H4 (cell line): ENCODE measurements at places on chromosomes 7 and 10.

DNA sequence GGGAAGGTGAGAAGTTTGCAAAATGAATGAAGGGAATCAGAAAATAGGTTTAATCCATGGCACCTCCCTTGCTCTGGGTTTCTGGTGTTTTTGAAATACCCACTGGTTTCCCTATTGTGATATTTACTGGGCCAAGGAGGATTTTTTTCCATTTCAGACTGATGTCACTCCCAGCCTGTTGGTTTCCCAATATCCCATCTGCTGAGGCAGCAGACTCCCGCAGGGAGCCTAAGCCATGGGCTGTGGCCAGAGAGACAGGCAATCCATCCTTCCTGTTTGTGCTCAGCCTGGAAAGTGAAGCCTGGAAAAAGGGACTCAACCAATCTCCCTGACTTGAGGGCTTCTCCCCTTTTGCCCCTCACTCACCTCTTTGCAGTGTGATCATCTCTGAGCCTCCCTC lies 22.8 kb downstream of the FAM107B start:
- DNase-seq: peak; percentile 3

DNA sequence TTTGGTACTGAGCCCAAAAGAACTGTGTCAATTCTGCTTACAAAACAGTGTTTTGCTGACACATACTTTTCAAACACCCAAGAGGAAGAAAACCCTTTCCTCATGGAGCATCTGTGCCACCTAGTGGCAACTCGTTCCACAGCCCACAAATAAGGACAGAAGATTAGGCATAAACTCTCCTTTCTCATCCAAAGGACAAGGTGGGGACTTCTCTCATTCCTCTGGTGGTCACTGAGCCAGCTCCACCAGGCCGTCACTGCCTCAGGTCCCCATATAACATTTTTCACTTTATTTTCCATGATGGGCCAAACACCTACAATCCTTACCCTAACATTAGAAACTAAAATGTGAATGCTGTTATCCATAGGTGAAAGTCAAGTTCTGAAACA lies 76.9 kb downstream of the RNF216 start:
- DNase-seq: peak; percentile 92

- DNase-seq: no peak
Observed at GRCh38 chr7:112204499-112205342, 1.5 kb downstream of the DOCK4 start.

DNA sequence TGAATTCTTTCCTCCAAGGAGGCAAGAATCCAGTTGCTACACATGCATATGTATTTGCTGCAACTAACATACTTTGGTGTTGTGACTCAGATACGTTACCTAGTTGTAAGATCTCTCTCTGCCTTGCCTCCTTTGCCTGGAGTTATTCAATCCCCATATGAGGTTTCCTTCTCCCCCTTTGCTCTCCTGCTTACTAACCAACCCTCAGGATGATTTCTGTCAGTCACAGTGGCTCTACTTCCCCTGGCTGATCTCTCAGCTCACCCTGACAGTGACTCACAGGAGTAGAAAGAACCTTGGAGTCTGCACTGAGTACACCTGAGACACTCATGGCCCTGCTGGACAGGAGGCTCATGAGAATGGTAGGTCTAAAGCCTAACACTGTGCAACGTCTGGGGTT lies 92.0 kb downstream of the TMEM106B start:
- no peak for DNase-seq

GRCh38 chr10:97713826-97714400 lies 383 bp downstream of the MARVELD1 start:
- peak; percentile 69 for DNase-seq

GRCh38 chr7:141586878-141587277 lies 35.7 kb downstream of the AGK start:
- DNase-seq: no peak

- DNase-seq: no peak
Observed at GRCh38 chr10:122689146-122689820, 10.4 kb downstream of the C10orf120 start.

GRCh38 chr10:48238826-48239520 lies 35.5 kb downstream of the FRMPD2 start:
- no peak for DNase-seq

- no peak for DNase-seq
Observed at GRCh38 chr10:13704964-13705363, 118.2 kb downstream of the PRPF18 start.

DNA sequence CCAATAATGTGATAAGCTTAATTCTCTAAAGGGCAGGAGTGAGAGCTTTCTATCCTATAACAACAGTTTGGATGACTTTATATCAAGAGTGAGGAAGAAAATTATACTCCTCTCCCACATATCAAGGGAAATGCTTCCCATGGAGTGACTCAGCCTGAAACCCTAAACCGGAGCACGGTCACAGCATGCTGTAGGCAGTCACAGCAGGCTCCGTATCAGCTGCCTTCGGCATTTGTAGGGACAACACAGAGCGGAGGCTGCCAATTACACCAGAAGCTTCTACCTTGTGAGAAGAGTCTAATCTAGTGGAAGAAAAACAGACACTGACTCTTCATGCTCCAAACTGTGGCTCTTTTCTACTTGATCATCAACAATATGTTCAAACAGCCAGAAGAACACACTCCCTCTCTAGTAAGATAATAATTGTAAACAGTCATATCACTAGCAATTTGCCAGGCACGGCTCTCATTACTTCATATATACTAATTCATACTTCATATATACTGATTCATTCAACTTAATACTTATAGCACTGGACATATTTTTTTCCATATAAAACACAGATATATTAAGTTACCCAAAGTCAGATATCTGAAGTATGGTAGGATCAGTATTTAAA lies 65.9 kb downstream of the DGKB start:
- DNase-seq: peak; percentile 95

- DNase-seq: no peak
Observed at GRCh38 chr7:146370171-146370570, 253.6 kb downstream of the CNTNAP2 start.

DNA sequence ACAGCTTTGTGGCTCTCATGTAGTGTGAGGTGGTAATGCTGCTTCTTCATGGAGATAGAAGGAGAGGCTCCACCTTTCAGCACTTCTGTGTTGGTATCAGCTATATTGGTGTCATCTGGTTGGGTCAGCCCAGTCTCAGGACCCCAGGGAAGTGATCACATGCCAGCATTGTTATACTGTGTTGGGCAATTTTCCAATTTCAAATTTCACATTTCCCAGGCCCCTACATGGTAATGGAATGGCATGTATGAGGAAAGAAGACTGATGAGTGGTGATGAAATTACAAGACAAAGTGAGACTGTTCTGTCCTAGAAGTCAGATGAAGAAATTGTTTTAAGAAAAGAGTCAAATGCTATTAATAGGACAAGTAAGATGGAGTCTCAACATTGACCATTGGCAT lies 3.7 kb upstream of the AKR1C3 start:
- DNase-seq: no peak

DNA sequence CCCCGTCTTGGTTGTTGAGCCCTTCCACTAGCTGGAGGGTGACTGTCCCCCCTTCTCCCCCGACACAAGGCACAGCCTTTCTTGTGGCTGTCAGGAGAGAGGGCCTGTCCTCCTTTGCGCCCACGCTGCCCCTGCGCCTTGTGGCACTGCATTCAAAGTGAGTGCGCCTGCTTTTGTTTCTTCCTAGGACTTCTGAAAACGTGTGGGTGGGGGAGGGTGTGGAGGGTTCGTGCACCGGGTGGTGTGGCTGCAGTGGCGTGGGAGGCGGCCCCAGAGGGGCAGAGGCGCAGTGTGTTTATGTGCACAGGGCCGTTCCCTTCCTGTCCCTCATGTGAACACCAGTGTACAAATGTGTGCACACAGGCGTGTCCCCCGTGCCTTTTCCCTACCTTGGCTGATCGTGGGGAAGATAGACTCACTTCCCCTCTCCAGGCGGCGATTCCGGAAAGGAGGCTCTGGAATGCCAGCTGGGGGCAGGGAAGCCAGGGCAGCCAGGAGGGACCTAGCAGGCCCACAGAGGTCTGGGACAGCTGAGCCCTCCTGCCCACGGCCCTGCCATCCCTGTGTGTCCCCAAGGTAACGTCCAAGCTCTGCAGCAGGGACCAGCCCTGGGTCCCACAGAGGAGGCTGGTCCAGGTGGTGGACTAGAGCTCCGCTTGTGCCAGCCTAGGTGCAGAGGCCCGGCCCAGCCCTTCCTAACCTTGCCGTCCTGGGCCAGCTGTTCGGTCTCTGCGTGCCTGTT lies 88.8 kb downstream of the LHPP start:
- no peak for DNase-seq

DNA sequence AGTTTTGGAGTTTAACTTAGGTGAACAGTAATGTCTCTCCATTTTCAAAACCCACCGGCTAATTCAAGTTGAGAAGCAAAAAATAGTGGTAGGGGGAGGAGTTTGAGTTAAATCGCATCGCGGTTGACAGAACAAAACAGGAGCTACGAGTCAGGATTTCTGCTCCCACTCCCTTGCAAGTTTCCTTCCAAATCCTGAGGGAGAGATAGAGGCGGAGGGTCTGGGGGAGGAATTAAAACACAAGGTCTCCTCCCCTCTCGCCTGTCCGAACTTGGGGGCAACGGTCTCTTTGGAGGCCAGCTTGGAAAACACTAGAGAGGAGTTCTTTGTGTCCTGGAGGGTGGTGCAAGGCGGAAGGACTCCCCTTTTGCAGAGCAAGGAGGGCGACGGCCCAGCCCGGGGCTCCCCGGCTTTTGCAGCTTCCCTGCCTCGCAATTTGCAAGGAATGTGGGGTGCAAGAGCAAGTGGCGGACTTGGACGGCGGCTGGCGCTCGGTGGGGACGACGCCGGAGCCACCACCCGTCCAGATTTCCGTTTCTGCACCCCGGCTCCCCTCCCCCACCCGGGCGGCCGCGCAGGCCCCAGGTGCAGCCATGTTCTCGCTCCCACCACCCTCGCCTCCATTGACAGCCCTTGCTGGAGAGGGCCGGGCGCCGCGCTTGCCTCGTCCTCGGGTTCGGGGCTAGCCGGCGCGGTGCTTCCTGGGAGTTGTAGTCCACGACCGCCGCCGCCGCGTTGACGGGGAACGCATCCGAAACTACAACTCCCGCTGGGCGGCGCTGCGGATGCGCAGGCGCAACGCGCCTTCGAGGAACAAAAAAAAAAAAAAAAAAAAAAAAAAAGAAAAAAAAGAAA lies 454 bp upstream of the GTF2I start:
- DNase-seq: peak; percentile 99

DNA sequence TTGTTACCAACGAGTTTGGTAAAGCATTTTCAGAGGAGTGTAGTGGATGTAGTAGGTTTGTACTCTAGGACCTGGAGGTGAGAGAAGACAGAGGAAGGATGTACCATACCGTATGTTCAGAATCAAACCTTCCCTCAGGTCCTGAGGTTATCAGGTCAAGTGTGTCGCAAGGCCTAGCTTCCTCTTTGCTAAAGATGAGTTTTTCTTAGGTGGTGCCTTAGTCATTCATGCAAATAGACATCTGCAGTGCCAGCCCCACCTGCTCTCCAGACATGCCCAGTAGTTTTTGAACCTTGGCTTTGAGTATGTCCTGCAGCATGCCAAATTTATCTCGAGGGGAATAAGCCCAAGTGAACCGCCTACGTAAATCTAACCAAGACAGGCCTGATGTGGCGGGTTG lies 71.3 kb downstream of the HDAC9 start:
- DNase-seq: no peak

DNA sequence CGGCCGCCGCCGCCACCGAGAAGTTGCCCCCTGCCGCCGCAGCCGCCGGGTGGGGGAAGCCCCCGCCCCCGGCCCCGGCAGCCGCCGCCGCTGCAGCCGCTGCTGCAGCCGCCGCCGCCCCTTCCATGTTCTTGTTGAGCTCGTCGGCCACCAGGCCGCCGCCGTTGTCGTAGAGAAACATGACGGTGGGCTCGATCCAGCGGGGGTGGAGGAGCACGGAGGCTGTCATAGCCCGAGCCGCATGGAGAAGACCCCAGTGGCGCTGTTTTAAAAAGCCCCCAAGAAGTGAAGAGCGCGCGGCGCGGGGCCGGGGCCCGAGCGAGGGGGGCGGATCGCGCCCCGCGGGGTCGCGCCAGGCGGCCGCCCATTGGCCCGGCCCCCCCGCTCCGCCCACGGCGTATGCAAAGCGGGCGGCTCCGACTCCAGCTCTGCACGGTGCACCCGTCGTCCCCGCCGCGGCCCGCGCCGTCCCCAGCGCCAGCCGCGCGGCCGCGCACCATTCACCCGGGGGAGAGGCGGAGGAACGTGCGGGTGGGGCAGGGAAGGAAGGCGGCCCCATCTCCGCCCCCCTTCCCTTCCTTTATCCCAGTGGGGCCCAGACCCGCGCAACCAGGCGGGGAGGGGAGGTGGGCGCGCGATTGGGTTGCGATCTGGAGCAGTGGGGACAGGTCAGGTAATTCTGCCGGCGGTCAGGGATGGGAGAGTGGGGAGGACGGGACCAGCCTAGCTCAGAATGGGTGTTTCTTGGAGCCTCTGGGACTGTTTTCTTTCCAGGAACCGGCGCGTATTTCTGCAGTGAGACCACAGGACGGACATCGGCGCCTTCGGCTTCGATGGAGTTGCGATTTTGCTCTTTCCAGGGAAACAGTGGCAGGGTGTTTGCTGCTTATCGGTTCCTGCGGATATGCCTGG lies at the start of gene HOXA13:
Gene HOXA13 (minus strand): TSS at position 243 of the 912 bp plus-strand sequence. CDS start 14 bp downstream, at position 229.
- DNase-seq: peak; percentile 76

DNA sequence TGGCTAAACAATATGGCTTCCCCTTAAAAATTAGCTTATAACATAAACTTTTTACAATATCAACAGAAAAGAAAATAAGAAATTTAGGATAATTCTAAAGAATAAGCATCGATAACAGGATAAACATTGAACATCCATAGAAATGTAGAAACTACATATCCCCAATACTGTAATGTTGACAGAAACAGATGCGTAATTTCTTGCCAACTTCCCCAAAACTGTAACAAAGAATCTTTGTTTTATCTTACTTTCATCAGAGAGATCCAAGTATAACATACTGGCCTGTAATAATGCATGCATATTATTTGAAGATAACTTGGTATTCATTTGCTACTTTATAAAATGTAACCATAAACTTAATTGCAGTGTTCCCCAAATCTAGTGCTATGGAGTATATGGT lies 339.9 kb downstream of the ARL4A start:
- DNase-seq: no peak

- DNase-seq: no peak
Observed at GRCh38 chr10:36515319-36515718, 610.1 kb upstream of the ANKRD30A start.

DNA sequence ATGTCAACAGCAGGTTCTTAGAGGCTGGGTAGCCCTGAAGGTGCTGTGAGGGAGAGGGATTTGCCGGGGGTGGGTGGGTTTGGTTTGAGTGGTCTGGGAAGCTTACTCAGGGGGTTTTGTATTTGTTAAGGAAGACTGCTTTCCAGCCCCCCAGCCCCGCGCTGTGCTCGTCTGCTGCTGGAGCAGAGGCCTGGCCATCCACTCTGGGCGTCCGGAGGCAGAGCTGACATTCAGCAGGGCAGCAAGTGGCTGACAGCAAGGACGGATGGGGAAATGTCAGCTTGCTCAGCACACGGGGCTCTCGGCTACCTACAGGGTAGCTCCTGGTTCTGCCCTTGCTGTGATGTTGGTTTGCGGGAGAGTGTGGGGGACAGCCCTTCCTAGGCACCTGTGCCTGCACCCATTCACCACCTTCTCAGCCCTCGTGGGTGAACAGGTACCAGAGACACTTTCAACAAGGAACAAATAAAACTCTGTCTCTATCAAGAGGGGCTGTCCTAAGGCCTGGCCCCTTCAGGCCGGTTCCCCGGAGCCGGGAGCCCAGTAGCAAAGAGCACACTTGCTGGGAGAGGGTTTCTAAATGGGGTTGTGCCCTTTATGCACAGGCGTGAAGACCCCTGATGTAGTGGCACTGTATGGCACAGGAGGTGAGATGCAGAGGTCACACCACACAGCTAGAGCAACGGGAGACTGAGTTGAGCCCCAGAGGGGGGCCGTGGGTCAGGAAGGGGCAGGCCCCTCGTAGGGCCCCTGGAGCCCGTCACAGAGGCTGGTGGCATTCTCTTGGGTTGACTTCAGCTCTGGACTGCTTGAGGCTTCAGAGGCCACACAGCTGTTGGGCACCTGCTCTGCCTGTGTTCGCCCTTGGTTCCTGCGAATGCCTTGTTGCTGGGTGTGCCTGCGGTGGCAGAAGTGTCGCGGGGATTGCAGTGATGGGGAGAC lies 72.2 kb upstream of the SHH start:
- DNase-seq: no peak
